Naive B cell (primary cell): ENCODE measurements at places on chromosomes 3 and 15. TPM values are rescaled to one million over a fixed set of nuclear protein-coding genes. Genes with fewer than 3 reads are reported as not detected.

The MESP2 gene
- not detected for polyA plus RNA-seq

DNA sequence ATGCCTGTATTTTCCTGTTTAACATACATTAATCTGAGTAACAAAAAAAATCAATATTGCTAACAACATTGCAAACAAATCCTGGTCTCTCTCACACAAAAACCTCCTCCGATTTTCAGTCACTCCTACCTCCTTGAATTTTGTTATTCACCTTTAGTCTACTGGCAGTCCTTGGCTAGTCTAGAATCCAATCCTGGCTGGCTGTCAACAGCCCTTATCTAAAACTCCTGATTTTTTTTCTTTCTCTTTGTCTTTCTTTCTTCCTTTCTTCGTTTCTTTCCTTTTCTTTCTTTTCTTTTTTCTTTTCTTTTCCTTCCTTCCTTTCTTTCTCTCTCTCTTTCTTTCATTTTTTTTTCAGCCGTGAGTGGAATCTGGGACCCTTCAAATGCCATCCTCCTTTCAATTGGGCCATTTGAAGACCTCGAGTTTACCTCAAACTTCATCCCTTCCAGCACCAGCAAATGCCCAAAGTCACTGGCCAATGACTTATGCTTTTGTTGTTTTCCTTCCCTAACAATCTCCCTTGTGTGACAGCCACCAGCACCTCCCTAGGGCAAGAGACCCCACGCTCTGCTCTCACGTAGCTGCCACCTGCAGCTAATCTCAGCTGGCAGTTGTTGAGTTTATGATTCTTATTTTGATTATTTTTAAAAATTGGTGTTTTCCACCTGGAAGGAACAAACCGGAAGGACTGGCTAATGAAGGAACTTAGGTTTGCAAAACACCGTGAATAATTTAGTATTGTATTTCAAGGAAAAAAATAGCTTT is 6.8 kb upstream of the ONECUT1 start:
- H3K36me3 ChIP-seq: peaks cover 37% of the 10 kb centered on the region
- peaks cover 17% of the 10 kb centered on the region for H3K4me1 ChIP-seq
- no peak for DNase-seq
- no peak overlapping the region for H3K4me3 ChIP-seq
- peak overlapping the region; percentile 93 for H3K27ac ChIP-seq

GRCh38 chr3:118227191-118227590 is 807.5 kb downstream of the IGSF11 start:
- no peak overlapping the region for H3K27ac ChIP-seq
- no peaks in the 10 kb centered on the region for H3K27me3 ChIP-seq
- no peak for DNase-seq
- no peaks in the 10 kb centered on the region for H3K4me1 ChIP-seq
- no peaks in the 10 kb centered on the region for H3K36me3 ChIP-seq

DNA sequence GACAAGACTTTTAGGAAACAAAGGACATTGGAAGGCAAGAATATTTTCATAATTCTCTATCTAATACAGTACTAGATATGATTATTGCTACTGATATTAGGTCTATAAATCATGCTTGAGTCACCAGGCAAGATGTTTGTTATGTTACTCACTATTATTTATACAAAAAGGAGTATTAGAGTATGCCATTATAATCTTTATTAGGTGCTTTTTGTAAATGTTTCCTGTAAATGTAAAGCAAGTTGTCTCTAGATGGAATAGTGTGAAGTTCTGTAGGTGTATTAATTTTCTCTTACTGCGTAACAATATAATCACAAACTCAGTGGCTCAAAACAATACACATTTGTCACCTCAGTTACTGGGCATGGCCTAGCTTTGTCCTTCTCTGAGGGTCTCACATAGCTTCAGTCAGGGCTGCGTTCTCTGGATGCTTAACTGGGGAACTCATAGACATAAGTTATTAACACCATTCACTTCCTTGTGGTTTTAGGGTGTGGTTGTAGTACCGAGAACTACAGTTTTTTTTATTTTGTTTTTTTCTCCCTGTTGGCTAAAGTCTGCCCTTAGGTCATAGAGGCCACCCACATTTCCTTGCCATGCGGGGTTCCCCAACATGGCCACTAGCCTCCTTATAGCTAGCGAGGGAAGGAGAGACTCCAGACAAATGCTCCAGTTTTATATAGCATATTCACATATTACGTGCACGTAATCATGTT is 20.3 kb upstream of the MAP3K13 start:
- no peak for DNase-seq
- H3K4me3 ChIP-seq: no peak overlapping the region
- no peaks in the 10 kb centered on the region for H3K27me3 ChIP-seq
- no peak overlapping the region for H3K27ac ChIP-seq
- peaks cover 9% of the 10 kb centered on the region for H3K4me1 ChIP-seq

The HGD gene
- not detected for polyA plus RNA-seq

GRCh38 chr3:25888892-25889524 is 99.1 kb downstream of the OXSM start:
- H3K27me3 ChIP-seq: no peaks in the 10 kb centered on the region
- DNase-seq: no peak
- H3K4me3 ChIP-seq: no peak overlapping the region

DNA sequence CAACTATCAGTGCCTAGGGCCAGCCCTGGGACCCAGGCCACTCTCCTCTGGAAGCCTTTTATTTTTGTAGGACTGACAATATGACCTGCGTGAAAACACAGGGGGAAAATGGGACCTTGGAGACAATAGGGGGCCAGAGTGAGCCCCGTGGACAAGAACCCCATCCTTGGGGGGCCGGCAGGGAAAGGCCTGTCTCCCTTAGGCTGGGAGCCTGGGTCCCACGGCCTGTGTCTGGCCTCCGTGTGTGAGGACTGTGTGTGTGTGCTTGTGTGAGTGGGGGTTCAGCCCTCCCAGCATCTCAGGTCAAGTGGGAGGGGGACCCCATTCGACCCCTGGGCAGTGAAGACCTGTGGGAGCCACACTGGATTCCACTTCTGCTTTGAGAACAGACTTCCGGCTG is 53.3 kb downstream of the EXOG start:
- no peaks in the 10 kb centered on the region for H3K27me3 ChIP-seq
- H3K36me3 ChIP-seq: no peaks in the 10 kb centered on the region
- no peak overlapping the region for H3K4me3 ChIP-seq
- DNase-seq: no peak
- no peak overlapping the region for H3K27ac ChIP-seq
- no peaks in the 10 kb centered on the region for H3K4me1 ChIP-seq
